ENCODE measurements at places on chromosomes 7 and 10.

DNA sequence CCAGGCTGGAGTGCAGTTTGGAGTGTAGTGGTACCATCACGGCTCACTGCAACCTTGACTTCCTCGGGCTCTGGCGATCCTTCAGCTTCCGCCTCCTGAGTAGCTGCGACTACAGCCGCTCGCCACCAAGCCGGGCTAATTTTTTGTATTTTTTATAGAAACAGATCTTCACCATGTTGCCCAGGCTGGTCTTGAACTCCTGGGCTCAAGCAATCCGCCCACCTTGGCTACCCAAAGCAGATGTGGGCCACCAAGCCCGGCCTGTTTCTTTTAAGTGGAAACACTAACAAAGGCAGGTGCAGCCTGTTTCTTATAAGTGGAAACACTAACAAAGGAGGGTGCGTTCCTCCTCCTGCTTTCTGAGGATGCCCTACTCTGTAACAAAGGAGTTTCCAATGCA lies 18.2 kb downstream of the PRF1 start:
- no peak for DNase-seq

DNA sequence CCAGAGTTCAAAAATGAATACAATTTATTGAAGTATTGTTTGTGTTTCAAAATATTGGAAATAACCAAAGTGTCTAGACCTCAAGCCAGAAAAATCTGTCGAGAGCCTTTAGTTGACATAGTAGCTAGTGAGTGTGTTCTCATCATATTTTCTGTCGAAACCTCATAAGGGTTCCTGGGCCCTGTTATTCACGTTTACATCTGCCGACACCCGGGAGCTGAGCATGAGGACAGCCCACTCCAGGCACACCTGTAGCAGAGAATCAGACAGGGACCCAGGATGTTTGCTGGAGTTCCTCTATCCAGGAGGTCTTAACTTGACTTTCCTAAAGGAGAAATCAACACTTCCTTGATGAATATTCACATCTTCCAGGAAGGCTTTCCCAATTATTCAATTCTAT lies 72.1 kb upstream of the FGL2 start:
- DNase-seq = no peak

- DNase-seq = no peak
Observed at GRCh38 chr10:1607466-1607865, 129.9 kb downstream of the ADARB2 start.

DNA sequence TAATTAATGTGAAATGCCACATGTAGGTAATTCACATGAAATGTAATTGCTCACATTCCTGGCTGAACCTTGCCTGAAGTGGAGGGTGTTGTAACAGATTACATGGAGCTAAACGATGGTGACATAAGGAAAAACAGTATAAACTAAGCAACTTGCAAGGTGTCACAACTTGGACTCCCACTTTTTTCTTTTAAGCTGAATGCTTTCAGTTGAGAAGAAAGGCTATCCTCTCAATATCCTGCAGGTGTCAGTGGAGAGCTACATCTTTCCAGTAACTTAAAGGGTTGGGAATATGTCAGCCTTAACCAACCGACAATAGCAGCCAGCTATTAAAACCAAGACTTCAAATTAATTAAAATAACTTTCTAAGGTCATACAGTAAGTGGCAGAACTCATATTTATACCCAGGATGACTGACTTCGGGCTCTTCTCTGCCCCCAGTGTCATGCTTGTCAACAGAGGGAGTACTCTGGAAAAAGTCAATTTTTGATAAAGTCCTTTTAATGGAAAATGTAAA lies 33.7 kb downstream of the NRBF2 start:
- DNase-seq = no peak

- DNase-seq = no peak
Observed at GRCh38 chr10:104074505-104074904, 11.2 kb downstream of the COL17A1 start.

DNA sequence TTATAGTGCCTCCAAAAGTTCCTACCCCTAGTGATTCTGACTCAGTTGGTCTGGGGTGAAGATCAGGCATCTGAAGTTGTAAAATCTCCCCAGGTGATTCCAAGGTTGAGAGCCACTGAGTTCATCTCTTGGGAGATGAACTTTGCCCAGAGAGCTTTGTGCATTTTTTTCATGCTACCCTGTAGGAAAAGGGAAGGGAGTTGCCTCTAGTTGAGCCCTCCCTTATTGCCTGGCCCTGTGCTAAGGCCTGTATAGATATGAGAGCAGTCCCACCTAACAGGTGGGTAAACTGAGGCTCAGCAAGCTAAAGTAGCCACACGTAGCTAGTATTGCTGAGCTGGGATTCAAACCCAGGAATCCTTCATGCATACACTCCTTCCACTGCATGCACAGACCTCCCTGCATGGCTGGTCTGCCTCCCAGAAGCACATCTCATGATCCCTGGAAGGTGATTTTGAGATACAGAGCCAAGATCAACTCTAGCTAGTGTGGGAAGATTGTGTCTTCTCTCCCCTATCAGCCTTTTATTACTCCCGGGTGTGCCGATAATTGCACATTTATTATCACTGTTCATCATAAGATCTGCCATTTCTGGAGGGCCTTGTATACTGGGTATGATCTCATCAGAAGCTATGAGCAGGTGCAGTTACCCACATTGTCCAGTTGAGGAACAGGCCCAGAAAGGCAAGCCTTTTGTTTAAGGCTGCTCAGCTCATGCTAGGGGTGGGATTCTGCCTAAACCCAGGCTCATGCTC lies 47.0 kb downstream of the TBATA start:
- DNase-seq = no peak

DNA sequence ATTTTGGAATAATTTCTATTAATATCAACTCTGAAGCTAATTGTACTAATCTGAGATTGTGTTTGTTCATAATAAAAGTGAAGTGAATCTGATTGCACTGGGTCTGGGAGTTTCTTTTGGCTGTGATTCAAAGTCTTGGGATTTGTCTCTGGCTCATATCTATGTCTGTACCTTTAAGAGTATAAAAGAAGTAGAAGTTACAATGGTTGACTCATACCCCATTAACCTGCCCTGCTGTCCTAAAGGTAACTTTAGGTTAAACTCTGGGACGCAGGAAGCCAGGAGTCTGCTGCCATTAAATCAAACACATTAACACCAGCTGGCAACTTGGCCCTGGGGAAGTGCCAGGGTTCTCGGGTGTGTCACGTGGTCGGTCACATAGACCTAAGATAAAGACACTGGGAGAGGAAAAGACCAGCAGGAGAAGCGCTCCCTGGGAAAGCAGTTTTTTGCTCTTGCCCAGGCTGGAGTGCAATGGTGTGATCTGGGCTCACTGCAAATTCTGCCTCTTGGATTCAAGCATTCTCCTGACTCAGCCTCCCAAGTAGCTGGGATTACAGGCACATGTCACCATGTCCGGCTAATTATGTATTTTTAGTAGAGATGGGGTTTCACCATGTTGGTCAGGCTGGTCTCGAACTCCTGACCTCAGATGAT lies 17.8 kb downstream of the SCD start:
- no peak for DNase-seq

Measured in memory B cell (primary cell).